ENCODE measurements at places on chromosomes 3 and 15.

- DNase-seq, result peak; percentile 68
These were observed 120.2 kb downstream of the NEDD4 start for GRCh38 chr15:55873024-55873720.

DNA sequence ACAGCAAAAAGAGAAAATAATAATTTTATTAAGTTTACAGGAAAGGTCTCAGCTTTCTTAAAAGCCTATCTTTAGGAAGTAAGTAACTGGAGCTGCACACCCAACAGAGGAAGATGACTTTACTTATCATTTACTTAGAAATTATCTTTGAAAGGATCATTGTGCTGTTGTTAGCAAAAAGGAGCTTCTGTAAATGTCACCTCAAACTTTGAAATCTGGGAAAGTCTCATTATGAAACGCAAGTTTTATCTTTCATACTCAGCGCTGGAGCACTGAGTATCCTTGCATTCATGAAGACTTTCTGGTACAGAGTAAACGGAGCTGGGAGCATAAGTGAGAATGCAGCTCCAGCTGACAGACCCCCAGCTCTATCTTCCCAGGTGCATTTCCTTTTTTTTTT is 491.2 kb upstream of the TPRG1 start:
- DNase-seq, result no peak

DNA sequence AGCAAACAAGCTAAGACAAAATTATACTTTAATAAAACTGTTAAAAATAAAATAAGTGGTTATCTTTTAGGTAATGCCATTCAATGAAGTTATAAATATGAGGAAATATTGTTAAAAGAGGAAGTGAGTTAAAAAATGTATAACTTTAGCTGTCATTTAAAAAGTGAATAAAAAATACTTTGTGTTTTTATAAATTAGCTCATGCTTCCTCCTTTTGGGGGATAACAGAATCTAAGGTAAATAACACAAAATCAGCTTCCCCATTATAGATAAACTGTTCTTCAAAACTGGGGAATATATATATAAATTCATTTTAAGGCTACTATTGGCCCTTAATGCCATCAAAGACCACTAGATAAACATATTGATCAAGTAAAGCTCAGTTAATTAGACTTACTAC is 113.7 kb upstream of the AADACL2 start:
- DNase-seq, result no peak

DNA sequence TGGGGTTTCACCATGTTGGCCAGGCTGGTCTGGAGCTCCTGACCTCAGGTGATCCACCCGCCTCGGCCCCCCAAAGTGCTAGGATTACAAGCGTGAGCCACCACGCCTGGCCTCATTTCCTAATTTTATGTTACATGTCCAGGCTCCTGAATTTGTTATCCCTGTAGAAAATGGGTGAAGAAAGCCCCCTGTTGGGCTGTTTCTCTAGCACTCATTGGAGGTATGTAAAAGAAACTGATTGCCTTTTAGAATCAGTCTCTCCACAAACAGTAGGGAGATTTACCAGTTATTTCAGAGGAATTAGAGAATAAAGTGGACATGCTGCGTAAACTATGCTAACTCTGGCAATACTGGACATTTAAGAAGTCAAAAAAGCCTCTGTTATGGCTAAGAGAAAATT is 364.1 kb upstream of the TBL1XR1 start:
- DNase-seq, result no peak

DNA sequence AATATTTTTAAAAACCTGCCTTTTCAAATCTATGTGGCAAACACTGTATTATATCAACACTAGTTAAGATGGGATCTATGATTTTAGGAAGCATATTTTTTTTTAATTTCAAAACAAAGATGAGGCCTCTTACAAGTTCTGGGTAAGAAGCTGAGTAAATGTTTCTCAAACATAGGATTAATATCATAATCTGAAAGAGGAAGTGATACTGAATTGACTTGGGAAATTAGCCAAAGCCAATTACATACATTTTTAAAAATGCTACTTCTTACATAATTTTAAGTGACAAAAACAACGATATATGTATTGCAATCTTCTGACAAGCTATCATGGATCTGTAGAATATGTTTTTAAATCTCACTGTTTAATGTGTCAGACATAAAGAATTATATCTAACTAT is 135.1 kb upstream of the UBP1 start:
- no peak for DNase-seq

DNA sequence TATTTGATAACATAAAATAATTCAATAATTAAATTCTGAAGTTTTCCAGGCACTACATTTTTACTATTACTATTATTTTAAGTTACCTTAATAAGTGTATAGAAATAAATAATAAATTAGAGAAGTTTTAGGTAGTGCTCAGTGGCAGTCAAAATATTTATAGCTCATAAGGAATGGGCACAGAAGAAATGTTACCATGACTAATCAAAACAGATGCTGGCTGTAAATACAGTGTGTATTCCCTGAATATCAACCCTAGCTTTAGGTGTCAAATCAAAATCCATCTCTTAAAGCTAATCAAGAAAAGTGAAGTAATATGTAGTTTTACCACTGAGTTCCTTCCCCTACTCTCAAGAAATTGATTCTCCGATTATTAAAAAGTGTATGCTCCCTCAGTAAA is 35.5 kb downstream of the ZBTB20 start:
- DNase-seq, result no peak

GRCh38 chr3:70554170-70554569 is 241.7 kb upstream of the MDFIC2 start:
- peak; percentile 8 for DNase-seq

DNA sequence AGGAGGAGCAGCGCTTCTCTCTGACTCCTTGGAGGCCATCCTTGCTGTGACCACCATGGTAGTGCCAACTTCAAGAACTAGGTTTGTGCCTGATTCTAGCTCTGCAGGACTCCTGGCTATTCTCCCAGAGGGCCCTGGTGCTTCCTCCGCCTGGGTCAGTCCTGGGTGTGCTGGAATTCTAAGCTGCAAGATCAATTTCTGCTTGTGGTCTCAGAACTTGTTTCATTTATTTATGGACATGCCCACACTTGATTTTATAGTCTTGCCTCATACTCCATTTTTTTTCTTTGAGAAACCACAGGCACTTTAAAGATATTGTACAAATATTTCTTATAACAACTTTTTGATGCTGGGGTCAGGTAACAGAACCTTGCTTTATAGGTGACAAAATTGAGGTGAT is 87.6 kb downstream of the PDCD6IP start:
- no peak for DNase-seq

DNA sequence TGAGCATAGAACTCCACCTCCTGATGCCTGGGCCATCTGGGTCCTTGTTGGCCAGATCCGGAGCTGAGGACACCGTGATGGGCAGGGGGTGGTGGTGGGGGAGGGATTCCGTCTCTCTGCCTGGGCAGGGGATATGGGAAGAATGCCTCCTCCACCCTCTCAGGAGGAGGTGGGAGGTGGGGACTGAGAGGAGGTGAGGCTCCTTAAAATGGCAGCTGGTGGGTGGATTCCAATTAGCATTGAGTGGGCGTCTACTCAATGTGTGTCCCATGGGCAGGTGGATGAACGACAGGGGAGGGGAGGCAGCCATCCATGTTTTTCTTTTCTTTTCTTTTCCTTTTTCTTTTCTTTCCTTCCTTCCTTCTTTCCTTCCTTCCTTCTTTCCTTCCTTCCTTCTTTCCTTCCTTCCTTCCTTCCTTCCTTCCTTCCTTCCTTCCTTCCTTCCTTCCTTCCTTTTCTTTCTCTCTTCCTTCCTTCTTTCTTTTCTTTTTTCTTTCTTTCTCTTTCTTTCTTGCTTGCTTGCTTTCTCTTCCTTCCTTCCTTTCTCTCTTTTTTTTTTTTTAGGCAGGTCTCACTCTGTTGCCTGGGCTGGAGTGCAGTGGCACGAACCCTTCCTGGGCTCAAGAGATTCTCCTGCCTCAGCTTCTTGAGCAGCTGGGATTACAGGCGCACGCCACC is 5.0 kb downstream of the SLC28A1 start:
- DNase-seq, result no peak

GRCh38 chr15:54347082-54347827 is 369.0 kb downstream of the UNC13C start:
- DNase-seq, result no peak

DNA sequence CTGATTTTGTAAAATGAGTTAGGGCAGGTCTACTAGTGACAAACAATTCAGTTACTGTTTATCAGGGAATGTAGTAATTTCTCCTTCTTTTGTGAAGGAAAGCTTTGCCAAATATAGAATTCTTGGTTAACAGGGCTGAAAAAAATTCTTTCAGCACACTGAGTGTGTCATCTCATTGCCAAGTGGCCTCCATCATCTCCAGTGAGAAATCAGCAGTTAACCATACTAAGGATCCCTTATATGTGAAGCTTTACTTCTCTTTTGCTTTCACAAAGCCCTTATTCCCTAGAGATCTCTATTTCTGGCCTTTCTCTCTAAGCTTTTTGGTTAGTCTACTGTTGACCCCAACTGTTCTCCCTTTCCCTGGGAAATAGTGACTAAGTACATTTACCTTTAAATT is 269.1 kb downstream of the SCAPER start:
- peak; percentile 1 for DNase-seq

DNA sequence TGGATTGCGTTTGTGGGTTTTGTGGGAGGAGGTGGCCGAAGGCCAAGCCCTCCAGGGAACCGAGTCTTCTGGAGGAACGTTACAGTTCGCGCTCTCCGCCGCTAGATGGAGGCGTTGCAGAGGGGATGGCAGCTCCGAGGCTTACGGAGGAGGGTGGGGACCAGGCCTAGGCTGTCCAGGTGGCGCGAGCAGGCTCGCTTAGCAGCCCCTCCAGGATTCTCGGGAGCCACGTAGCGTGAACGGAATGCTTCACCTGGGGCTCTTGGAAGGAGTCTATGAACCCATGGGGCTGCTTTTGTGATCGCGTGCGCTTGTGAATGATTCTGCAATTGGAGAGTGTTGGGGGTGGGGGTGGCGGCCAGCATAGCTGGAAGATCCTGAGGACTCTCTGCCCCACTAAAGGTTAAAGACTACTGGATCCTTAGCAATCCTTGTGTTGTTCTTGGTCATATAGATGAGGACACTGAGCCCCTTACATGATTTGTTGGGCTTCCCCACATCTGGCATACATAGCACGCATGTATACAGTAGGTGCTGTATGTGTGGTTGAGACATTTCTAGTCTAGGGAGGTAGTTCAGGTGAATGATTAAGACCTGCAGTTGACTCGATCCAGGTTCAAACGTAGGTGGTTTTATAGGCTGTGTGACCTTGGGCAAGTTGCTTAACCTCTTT is 25.7 kb downstream of the FAM3D start:
- DNase-seq, result peak; percentile 74

DNA sequence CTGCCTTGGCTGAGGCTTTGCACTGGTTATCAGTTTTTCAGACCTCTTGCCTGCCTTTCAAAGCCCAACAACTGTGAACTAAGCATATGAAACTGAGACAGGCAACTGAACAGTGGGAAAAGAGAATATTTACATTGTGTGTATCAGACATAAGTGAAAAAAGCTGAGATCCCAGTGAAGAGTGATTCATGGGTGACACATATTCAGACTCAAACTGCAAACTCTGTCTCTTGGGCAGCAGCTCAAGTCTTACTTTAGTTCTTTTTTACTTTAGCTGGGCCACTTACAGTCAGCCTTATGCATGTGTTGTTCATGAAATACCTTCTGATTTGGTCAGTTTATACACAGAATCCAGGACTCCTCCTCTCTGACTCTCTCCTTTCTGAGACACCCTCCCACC is 19.2 kb downstream of the SUCLG2 start:
- peak; percentile 88 for DNase-seq

- DNase-seq, result no peak
These were observed 292.4 kb upstream of the LRRFIP2 start for GRCh38 chr3:37466660-37467359.

DNA sequence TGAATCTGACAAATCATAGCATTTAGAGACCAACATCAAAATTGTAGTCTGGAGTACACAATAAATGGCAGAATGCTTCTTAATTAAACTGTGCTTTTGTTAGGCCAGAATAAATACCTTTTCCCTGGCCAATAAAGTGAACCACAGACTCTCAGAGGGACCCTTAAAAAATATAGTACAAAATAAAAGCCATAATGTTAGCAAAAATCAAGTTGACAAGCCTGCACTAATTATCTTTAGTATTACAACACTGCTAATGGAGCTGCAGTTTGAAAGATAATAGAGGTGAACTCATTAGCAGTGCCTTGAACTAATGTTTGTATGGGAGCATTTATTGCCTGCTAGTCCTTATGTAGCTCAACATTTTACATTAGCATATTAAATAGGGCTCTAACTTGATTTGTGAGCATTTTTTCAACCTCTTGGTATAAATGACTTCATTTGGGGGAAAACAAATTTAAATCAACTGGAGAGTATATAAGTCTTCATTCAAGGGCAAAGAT is 801.3 kb downstream of the EPHA3 start:
- no peak for DNase-seq

- peak; percentile 92 for DNase-seq
These were observed at the start of gene TMEM42 for GRCh38 chr3:44861412-44862225. TSS of gene TMEM42 (plus strand) at chr3:44861912. CDS start at chr3:44861925, 13 bp downstream.

DNA sequence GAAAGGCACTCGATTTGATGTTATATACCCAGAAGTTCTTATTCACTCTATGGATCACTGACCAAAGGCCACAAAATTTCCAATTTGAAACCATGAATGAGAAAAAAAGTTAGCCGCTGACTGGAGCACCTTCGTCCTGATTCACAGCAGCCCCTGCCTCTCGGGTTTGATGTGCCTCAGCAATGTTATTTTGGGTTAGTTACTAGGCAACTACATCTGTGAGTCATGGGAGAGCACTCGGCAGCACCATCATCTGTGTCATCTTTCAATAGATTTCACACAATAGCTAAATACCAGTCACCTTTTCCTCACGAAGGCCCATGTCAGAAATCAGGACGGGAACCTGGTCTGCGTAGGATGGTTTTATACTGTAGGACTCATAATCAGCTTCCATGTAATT is 269.2 kb downstream of the ZBBX start:
- DNase-seq, result no peak

DNA sequence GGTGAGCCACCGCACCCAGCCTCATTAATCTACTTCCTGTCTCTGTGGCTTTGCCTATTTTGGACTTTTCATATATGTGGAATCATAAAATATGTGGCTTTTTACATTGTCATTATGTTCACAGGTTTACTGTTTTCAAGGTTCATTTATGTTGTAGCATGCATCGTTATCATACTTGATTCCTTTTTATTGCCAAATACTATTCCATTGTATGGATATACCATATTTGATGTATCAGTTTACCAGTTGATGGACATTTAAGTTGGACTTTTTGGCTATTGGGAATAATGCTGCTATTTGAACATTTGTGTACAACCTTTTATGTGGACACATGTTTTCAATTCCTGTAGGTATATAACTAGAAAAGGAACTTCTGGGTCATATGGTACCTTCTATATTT is 14.0 kb downstream of the GXYLT2 start:
- no peak for DNase-seq

DNA sequence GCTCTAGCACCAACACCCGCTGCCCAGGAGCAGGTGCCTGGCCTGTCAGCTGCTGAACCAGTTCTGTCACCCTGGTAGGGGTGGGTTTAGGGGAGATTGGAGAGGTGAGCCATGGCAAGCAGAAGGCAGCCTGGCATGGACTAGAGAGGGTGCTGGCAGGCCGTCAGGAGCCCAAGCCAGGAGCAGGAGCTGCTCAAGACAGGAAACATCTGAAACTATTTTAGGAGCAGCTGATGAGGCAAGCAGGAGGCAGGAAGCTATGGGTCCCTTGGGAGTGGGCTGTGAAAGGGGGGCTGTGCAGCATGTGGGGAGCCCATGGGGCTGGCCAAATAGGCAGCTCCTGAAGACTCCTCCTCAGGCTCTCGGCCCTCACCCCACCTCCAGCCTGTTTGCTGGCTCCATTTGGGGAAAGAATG is 2.3 kb downstream of the INKA1 start:
- DNase-seq, result peak; percentile 95

Measured in fibroblast of the aortic adventitia (primary cell).